ENCODE measurements at places on chromosomes 11 and 22.
A peak's percentile ranks its signal among the peaks of the same experiment; 100 is the strongest.

DNA sequence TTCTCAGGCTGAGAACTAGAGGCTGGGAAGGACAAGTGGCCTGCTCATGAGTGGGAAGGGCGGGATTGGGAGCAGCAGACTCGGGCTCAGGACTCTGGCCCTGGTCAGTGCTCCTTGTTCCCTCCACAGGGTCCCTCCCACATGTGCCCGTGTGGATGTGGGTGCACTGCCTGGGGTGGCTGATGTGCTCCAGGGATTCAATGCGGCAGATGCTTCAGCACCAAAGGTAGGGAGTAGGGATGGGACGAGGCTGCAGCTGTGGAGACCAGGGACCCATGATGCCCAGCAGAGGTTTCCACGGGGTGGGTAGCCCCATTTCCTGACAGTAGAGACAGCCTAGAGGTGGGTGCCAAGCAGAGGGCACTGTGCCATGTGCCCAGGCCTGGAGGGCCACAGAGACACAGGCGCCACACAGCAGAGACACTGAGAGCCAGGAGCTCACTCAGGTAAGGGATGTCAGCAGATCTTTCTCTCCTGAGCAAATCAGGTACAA, 89.5 kb downstream of the GGTLC2 start:
- no peak for DNase-seq

GRCh38 chr22:29625090-29625825, 21.8 kb downstream of the NF2 start:
- peak; percentile 83 for DNase-seq

DNA sequence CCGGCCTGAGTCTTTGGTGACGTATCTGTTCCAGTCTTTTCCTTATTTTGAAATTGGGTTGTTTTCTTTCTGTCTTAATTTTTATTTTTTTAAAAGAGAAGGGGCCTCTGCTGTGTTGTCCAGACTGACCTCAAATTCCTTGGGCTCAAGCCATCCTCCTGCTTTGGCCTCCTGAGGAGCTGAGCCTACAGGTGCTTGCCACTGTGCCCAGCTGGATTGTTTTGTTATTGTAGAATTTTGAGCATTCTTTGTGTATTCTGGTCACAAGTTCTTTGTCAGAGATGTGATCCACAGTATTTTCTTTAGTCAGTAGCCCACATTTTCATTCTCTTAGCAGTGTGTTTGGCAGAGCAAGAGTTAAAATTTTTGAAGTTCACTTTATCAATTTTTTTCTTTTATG, 100.1 kb downstream of the ATXN10 start:
- no peak for DNase-seq

DNA sequence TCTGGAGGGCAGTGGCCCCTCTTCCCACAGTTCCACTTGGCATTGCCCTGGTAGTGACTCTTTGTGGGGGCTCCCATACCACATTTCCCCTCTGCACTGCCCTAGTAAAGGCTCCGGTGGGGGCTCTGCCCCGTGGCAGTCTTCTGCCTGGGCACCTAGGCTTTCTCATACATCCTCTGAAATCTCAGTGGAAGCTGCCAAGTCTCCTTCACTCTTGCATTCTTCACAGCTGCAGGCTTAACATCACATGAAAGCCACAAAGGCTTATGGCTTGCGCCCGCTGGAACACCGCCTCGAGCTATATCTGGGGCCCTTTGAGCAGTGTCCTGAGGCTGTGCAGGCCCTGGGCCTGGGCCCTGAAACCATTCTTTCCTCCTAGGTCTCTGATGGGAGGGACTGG, 25.3 kb downstream of the PLEKHB1 start:
- no peak for DNase-seq

DNA sequence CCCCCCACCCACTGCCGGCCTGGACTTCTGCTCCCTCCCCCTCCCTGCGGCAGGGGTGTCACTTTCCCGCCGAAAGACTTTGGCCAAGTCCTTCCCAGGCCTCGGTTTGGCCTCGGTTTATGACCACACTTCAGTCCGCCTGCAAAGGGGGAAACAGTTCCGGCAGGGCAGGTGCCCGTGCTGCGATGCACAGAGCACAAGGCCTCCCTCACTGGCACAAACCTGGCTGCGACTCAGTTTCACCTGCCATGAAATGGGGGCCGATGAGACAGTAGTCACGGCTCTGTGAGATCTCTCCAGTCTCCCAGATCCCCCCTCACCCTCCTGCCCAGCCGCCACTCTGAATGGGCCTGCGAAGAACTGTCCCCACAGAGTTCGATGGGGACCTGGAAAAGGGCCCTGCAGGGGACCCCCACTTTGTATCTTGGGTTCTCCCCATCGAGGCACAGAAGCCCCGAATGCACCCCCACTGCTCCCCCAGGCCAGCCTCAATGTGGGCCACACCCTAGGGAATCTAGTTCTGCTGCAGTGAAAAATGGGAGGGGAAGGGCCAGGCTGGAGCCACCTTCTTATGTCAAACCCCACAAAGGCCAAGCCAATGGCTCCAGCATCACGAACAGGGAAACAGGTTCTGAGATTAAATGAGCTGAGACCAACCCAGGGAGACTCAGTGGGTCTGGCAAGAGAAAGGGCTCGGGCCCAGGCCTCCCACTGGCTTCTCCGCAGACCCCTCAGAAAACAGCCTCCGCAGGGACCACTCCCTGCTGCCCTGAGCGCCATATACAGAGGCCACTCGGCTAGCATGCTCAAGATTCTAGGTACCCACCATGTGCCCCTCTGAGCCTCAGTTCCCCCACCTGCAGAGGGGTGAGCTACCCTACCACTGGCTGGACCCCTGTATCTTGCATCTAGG, 29.0 kb downstream of the ARVCF start:
- DNase-seq = no peak

- peak; percentile 15 for DNase-seq
Measured at GRCh38 chr11:87030458-87031054, 7.2 kb upstream of the TMEM135 start.

GRCh38 chr11:48073031-48073861, 92.9 kb downstream of the PTPRJ start:
- no peak for DNase-seq

All from PC-3 (cell line).